ENCODE measurements at places on chromosomes 7 and 10.

GRCh38 chr7:138207555-138207971 is 131.3 kb downstream of the AKR1D1 start:
- DNase-seq = no peak

DNA sequence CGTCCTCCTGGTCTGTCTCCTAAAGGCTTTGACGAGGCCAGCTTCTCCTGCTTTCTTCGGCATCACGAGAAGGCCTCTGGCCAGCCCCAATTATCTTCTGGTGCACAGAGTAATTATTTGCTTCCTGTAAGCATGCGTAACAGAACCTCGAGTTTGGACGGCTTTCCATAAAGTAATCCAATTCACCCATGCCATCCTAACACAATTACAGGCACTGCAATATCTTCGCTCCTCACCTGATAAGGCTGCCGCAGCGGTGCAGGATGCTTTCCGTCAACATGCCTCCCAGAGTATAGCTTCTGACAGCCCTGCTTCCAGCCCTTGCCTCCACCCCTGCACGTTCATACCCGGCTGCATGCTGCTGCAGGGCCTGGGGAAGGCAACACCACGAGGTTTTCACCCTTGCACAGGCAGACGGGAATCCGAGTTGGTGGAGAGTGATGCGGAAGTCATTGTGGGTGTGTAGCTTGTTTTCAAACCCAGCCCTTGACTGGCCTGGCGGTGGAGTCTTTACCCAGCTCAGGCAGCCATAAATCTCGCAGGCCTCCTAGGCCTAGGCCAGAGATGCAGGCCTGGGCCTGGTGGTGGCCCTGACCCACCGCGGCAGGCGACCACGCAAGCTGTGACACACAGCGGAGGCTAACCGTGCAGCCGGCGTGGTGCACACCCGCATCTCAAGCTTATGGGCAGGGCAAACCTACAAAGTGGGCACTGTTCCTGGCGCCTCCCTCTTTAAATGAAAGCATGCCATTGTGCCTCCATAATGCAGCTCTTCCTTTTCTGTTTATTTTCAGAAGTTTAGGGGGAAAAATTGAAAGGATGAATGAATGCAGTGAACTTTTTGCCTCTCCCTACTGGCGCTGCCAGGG is 12.7 kb downstream of the EBF3 start:
- DNase-seq = no peak

DNA sequence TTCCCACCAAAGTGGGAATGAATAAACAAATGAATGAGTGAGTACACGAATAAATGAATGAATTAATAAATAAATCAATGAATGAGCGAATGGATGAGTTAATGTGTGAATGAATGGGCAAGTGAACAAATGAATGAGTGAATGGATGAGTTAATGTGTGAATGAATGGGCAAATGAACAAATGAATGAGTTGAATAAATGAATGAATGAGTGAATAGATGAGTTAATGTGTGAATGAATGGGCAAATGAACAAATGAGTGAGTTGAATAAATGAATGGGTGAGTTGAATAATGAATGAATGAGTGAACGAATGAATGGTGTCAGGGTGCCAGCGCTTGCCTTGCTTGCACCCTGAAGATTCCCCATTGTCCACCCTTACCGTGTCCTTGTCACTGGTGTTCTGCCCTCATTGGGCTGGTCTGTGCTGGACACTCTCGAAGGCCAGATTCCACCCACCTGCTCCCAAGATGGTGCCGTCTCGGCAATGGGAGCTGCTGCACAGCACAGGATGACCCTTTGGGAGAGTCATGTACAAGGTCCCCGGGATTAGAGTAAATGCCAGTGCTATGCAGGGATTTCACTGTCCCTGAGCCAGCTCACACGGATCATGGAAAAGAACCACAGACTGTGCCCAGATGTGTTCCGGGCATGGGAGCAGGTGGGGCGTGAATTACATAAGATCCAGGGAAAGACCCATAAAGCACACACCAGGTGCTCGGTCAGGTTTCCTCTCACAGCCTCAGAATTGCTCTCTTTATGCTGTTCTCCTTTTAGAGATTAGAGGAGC is 83.2 kb downstream of the CAMK1D start:
- DNase-seq = no peak

- no peak for DNase-seq
Observed at GRCh38 chr10:69278446-69278963, at the start of gene HK1. HK1 (plus strand) TSS chr10:69278496.

DNA sequence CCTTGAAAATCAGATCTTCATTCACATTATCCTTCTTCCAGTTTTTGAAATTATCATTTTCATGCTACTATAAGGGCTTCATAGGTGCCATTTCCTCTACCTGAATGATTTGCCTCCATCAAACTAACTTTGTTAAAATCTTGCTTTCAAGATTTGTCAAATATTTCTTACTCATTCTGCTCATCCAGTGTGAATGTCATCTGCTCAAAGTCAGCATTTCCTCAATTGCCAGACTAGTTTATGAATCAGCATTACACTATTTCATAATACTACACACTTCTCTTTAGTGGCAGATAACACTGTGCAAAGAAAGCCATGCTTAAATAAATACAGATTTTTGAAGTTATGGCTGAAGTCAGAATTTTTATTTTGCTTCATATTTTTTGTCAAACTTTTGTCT is 21.3 kb upstream of the LIPF start:
- no peak for DNase-seq
